ENCODE measurements at places on chromosomes 1 and 21.

DNA sequence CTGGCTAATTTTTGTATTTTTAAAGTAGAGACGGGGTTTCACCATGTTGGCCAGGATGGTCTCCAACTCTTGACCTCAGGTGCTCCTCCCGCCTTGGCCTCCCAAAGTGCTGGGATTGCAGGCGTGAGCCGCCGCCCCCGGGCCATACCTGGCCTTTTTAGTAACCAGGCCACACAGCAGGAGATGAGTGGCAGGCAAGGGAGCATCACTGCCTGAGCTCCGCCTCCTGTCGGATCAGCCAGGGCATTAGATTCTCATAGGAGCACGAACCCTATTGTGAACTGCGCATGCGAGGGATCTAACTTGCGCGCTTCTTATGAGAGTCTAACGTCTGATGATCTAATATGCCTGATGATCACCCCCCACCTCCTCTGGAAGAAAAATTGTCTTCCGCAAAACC is 308.7 kb upstream of the PRMT6 start:
- no peak for DNase-seq

GRCh38 chr1:57142169-57142568 is 176.4 kb upstream of the C8B start:
- DNase-seq, result no peak

DNA sequence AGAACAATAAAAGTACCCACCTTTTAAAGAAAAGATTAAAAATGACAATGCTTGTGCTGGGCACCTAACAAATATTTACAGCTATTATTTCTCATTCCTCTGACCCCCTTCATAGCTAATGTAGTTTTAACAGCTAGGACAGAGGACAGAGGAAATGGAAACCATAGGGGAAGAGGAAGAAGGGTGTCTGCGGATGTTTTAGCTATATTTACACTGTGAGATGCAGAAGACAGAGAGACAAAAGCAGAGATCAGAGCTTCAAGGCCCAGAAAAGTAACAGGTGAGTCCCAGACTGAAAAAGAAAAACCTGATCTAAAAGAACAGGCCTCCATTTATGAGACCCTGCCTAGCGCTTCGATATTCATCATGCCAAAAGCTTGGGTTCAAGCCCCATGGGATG is 72.0 kb downstream of the ZNF281 start:
- DNase-seq, result no peak

- no peak for DNase-seq
These were observed 69.8 kb downstream of the TBX15 start for GRCh38 chr1:118918230-118918939.
